ENCODE measurements at places on chromosomes 5 and 9.

DNA sequence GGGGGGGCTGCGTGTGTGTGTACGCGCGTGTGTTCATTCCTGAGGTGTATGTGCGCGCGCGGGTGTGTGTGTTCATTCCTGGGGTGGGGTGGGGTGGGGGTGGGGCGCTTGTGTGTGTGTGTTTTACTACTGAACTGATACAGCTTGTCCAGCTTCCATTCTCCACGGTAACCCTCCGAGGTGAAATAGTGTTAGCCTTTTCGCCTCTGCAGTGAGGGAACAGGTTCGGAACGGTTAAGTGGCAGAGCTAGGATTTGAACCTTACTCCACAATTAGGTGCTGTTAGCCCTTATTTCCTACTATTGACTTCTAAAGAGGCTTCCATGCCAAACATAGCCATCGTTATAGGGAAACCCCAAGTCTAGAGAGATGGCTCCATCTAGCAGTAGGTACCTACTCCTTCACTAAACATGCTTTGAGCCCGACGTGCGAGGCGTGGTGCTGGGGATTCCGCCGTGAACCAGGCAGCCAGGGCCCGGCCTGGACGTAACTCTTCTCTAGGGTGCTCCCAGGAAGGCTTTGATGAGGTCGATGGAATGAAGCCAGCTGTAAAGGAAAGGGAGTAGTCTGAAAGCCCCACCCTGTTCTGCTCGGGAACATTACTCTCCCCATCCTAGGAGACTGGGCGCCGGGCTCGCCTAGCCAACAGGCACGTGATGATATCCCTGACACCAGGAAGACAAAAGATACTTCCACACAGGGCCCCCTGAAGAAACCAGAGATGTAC is 782 bp upstream of the SKP1 start:
- no peak for DNase-seq

- no peak for DNase-seq
These were observed 16.7 kb upstream of the NEURL1B start for GRCh38 chr5:172624083-172624995.

DNA sequence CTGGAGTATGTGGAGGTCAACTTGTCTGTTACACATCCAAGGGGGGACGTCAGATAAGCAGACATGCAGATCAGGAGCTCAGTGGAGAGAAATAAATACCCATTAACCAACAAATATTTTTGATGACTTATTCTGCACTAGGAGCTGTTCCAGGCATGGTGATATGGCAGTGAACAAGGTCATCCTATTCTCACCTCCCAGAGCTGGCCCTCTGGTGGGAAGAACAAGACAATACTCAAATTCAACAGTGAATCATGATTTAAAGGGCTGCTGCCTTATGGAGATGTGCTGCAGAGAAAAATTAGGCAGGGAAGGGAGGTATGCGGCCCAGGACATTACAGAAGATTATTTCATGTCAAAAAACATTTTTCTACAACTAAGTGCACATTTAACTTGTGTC is 36.5 kb downstream of the SYK start:
- peak; percentile 7 for DNase-seq

GRCh38 chr5:58198330-58198729 is 261.6 kb downstream of the PLK2 start:
- no peak for DNase-seq

- DNase-seq, result no peak
These were observed 127.1 kb upstream of the SLCO6A1 start for GRCh38 chr5:102625928-102626327.

- DNase-seq, result peak; percentile 33
These were observed 95.3 kb downstream of the PRELID2 start for GRCh38 chr5:145739843-145740242.

- DNase-seq, result no peak
These were observed 9.8 kb upstream of the ADRA1B start for GRCh38 chr5:159906463-159906862.

DNA sequence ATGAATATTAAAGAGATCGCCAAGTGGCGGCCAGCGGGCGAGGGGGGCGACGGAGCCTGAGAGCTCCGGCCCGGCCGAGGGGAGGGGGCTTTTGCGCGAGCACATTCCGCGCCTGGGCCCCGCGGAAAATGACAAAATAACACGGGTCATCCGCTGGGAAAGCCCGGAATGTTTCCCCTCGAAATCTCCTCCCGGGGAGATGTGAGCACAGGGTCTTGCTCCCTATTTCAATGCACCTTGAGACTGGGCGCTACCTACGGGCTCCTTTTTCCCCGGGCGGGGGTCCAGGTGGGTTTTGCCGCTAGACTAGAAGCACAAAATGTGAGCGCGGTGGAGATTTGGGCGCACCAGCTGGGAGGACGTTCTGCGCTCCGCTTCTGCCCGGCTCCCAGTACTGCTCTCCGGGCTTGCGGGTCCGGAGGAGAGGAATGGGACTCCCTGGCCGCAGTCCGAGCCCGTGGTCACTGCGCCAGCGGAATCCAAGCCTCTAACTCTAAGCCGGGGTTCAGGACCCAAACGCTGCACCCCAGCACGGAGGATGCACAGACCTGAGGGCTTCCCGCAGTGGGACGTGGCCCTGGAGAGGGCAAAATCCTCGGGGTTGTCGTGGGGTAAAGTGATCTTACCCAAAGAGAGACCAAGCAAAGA is 2.8 kb upstream of the PRDM12 start:
- DNase-seq, result no peak

- no peak for DNase-seq
These were observed 50.3 kb downstream of the SEMA6A start for GRCh38 chr5:116524051-116524904.

DNA sequence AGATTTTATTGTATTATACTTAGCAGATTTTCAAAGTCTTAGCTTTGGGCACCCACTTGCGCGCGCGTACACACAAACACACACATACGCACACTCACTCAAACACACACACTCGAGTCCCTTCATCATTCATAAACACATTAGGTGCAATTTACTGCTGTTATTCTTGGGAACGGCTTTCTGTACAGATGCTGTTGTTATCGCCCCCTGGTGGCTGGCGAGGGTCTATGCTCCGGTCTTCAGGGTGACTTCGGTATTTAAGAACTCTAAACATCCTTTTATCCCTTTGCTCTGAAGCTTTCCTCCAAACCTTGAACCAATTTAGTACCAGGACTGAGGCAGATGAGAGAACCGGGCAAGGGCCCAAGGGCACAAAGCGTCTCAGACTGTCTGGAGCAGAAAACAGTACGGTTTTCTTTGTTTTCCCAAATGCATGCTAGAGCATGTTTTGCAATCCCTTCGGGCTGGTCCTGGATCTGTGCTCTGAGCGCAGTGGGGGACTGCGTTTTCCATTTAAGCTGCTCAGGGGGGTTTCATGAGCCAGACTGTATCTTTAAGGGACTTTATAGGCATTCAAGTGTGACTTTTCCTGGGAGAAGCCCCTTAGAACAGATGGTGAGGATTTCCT is 1.7 kb upstream of the SLIT3 start:
- DNase-seq, result peak; percentile 39

GRCh38 chr9:126558051-126558665 is 55.6 kb upstream of the LMX1B start:
- DNase-seq, result peak; percentile 47

DNA sequence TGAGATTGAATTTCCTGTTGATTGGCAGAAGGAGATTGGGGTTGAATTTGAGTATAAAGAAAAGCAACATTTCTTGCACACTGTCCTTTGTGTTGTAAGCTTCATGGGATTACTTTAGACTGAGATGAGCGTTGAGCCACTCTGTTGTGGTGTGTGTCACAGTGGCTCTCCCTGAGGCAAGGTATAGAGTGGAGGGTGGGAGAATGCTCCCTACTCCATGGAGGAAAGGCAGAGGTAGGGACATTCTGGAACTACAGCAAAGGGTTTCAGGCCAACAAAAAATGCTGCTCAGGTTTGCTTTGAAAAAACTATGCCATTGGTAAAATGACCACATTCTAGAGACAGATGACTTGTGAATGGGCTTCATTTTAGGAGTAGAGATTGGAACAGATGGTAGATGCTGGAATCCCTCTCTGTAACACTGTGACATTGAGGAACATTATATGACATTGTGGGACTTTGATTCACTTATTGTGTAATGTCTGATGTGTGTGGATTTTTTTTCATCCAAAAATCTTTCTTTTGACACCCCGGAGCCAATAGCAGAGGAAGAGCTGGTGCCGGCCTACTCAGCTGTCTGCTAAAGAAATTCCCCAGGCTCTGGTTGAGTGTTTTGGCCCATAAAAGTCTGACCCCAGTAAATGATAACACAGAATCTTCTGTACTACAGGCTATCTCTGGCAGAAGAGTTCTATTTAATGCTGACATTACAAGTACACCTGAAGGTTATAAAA is 6.2 kb upstream of the CEP120 start:
- no peak for DNase-seq

GRCh38 chr9:92385953-92386352 is 18.4 kb downstream of the OGN start:
- no peak for DNase-seq

- no peak for DNase-seq
These were observed 93.7 kb downstream of the RASEF start for GRCh38 chr9:82969291-82969690.

GRCh38 chr5:84881737-84882136 is 497.1 kb upstream of the EDIL3 start:
- DNase-seq, result no peak

DNA sequence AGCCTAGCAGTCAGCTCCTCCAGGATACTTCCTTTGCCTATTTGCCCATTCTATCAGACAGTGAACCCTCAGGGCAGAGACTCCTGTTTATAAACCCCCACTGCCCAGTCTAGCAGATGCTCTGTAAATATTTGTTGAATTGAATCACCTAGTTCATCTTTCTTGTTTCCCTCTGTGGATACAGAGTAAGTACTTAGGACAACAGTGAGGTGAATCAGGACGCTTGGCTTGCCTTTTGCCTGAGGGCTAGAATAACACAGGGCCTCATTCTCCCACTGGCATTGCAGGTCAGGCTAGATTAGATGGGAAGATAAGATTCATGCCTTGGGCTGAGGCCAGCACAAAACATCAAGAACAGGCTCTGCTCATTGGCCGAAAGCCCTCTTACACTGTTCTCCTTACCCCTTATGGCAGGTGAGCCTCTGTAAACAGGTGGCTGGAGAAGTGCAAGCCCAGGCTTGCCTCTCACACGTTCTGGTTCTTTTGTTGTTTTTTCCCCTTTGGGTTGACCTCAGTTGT is 22.2 kb downstream of the TNFSF8 start:
- DNase-seq, result no peak

DNA sequence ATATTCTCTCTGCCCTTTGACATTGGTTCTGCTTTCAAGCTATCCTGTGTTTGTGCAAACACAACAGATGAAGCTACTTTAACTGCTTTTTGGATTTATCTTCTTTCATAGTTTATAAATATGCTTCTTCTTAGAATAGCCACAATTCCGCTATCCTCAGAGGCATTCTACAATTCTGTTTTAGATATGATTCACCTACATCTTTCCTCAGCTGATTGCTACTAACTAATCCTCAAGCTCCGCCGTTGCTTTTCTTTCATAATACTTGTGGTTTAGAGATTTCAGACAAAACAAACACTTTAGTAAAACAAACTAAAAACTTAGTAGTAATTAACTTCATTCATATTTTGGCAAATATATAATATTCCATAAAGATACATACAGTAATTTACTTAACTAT is 52.5 kb downstream of the ECPAS start:
- DNase-seq, result no peak

- no peak for DNase-seq
These were observed 81.5 kb downstream of the NIPBL start for GRCh38 chr5:36957953-36958537.

GRCh38 chr9:5263351-5264218 is 32.4 kb downstream of the INSL4 start:
- DNase-seq, result no peak

DNA sequence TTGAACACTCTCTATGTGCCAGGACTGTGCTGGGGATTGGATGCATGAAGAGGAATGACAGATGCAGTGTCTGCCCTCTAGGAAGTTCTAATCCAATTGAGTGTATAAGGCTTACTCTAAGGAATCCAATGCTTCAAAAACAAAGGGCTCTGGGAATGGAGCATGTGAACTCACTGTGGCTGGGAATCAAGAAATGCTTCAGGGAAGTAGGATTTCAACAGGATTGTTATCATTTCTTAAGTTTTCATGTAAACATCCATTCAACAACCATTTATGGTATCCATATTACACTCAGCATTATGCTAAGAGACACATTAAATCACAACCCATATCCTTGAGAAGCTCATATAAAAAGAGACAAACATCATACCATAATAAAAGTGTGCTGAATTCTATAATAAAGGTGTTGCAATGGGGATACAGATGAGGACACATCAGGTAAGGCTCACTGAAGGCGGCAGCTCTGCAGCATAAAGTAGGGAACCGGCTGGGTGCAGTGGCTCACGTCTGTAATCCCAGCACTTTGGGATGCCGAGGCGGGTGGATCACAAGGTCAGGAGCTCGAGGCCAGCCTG is 11.3 kb downstream of the SIL1 start:
- DNase-seq, result no peak

GRCh38 chr9:71721855-71722254 is 46.5 kb downstream of the CEMIP2 start:
- DNase-seq, result no peak

- no peak for DNase-seq
These were observed 471.7 kb upstream of the RORB start for GRCh38 chr9:74025402-74025925.

- DNase-seq, result no peak
These were observed 346.1 kb upstream of the PTGER4 start for GRCh38 chr5:40333459-40334241.

DNA sequence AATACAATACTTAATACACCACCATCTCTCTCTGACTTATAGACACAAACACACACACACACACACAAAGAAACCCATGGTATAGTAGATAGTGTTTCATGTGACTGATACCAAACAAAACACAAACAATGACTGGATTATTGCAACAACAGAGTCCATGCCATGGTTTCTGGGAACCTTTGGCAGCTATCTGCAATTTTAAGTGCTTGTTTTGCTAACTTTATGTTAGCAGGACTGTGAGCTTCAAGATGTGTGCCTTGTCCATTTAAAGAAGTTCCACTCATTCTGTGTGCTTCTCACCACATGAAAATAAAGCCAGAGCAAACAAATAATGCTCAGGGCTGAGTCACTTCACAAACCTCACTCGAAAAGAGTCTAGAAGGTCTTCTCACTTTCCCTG is 15.1 kb upstream of the LURAP1L start:
- DNase-seq, result no peak

GRCh38 chr5:69492923-69493395 is 369 bp downstream of the OCLN start:
- no peak for DNase-seq

- DNase-seq, result peak; percentile 82
These were observed 36.7 kb downstream of the NDFIP1 start for GRCh38 chr5:142145106-142145900.

- no peak for DNase-seq
These were observed 7.6 kb downstream of the SLC1A3 start for GRCh38 chr5:36613771-36614656.

- no peak for DNase-seq
These were observed 5.7 kb downstream of the TBCA start for GRCh38 chr5:77770293-77771005.

GRCh38 chr5:100757618-100758017 is 145.5 kb downstream of the ST8SIA4 start:
- DNase-seq, result no peak

GRCh38 chr9:86763791-86764190 is 183.5 kb downstream of the GAS1 start:
- DNase-seq, result peak; percentile 32

- no peak for DNase-seq
These were observed 101.2 kb downstream of the ADAMTS2 start for GRCh38 chr5:179244044-179244443.

All from AML-193 (cell line).